Fibroblast of skin of abdomen (primary cell): ENCODE measurements at places on chromosomes 2 and 18.

- no peak for DNase-seq
These were observed 3.1 kb downstream of the COL3A1 start for GRCh38 chr2:188977317-188977716.

DNA sequence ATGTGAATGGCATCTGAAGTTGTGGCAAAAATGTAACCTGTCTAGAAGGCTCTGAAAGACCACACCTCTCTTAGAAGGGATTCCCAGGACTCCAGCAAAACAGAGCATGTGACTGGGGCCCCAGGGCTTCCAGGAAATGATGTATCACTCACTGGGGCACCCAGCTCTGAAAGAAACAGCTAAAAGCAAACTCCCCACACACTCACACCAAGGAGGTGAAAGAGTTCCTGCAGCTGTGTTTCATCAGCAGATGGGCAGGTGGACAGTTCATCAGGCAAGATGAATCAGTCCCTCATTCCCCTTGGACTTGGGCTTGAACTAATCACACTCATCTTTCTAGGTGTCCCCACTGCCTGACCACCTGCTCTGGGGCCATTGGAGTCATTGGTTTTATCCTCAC, 76.2 kb downstream of the CCBE1 start:
- DNase-seq: no peak

DNA sequence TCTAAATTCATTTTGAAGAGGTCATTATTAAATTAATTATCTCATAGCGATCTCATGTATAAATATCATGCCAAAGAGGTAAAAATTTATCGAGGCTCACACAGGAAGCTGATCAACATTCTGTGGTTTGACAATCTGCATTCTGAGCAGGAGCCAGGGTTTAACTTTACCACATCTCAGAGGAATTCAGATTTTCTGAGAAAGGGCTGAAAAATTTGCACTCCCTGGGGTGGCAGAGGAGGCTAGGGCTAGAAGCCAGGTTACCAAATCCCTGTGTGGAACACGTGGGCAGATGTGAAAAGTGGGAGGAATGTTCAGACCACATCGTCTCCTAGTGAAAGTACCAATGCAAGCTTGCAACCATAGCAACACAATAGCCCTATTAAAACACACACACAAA, 63.5 kb upstream of the CTLA4 start:
- peak; percentile 98 for DNase-seq

DNA sequence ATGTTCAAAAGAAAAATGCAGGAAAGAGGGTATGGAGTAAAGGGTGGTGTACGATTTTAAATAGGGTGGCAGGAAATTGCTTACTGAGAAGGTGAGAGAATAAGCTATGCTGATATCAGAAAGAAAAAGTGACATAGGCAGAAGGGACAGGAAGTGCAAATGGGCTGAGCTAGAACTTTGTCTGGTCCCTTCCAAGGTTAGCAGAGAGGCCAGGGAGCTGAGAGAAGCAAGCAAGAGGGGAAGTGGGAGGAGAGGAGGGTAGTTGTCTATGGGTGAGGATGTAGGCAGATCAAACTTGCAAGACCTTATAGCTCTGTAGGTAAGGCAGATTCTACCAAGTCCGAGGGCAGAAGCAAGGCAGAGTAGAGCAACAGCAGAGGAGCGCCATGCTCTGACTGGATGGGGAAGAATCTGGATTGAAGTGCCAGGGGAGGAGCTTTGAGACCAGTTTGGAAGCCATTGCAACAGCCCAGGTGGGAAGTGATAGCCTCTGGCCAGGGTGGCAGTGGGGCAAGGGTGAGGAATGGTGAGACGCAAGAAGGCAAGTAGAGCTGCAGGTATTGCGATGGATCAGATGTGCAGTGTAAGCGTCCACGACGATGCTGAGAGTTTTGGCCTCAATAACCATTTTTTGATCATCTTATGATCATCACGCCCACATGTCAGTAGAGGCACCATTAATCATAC, 134.4 kb upstream of the APCDD1 start:
- DNase-seq: no peak

DNA sequence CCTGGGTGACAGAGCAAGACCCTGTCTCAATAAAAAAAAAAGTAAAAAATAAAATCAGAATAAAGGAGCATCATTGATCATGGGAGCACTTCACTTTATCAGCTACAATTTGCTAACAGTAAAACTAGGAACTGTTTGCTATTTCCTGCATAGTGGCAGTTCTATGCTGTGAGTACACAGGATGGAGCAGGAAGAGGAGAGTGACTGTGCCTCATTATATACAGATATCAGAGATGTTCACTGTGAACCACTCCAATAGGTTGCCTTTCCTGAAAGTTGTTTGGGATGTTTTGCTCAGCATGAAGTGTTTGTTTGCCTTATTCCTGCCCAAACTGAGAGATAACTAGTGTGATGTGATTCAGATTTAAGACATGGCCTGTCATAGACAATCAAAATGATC, 151.4 kb upstream of the EPAS1 start:
- DNase-seq: no peak

GRCh38 chr2:208025814-208026184, 472 bp upstream of the PLEKHM3 start:
- DNase-seq: no peak

DNA sequence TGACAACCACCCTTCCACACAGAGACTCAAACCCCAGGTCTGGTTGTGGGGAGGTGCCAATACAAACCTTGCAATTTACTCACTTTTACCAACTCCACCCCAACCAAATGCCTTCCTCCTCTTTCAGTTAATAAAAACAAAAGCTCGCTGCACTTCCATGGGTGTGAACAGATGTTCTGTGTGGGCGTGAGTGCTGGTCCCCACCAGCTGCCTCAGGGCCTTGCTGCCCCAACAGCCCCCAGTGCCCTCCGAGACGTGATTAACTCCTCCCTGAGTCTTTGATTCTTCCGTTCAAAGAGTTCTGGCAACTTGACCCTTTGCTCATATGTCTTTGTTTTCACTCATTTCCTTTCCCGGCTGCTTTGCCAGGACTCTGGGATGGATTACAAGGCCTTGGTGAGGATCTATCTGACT, 258.9 kb upstream of the CXCR4 start:
- DNase-seq: peak; percentile 4

GRCh38 chr18:49560624-49561288, 1.1 kb upstream of the LIPG start:
- no peak for DNase-seq

DNA sequence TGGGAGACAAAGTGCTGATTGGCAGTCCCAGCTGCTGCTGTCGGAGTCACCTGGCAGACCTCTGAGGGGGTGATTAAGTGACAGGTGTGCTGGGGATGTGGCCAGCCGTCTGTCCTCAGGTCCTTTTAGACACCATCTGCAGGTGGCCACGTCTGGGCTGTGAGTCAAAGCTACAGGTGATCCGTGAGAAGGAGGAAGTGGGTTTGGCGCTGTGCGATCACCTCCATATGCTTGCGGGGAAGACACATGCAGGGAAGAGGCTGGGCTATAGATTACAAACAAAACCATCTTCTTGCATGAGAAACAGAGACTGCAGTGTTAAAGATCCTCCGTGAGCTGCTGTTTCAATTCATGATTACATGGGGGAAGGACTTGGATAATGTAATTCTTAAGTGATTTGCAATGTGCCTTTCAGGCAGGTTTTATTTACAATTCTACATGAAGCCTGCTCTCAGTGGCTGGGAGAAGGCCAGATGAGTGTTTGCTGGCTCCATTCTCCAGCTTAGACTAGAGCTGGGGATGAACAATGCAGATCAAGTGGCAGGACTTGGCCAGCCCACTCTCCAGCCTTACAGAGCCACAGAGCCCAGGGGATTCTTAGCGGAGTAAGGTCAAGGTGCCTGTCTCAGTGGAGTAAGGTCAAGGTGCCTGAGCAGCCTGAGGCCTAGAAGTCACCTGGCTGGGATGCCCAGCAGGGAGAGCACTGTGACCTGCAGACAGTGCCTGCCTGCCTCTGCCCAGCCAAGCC, 87.8 kb downstream of the LYPD1 start:
- no peak for DNase-seq
